ENCODE measurements at places on chromosomes 2 and 18. TPM values are rescaled to one million over a fixed set of nuclear protein-coding genes. Genes with fewer than 3 reads are reported as not detected.

DNA sequence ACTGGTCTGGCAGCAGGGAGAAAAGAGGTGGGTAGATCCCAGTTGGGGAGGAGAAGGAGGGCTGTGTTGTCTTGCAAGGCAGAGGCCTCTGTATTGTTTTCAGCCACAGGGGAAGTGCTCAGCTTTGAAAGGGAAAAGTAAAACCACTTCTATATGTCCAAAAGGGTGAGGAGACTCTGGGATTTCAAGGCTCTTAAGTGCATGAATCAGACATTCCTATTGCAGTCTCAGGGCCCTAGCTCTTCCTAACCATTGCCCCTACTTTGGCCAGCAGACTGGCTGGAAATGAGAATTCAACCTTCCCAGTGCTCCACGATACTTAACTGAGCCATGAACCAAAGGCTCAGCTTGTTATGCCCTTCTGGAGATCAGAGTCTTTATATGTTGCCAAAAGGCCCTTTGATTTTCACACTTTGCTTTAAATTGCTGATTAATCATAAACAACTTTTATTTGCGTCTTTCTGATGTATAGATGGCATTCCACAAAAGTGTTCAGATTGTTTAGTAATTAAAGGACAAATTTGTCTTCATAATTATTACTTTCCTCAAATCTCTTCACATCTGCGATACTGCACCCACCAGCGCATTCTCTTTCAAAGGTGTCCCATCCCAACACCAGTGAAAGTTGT lies 313.8 kb upstream of the MMADHC start:
- no peak overlapping the region for H3K4me3 ChIP-seq
- H3K27me3 ChIP-seq = no peaks in the 10 kb centered on the region
- DNase-seq = no peak
- no peaks in the 10 kb centered on the region for H3K4me1 ChIP-seq
- H3K27ac ChIP-seq = no peak overlapping the region

- peaks cover 66% of the 10 kb centered on the region for H3K4me1 ChIP-seq
- no peaks in the 10 kb centered on the region for H3K36me3 ChIP-seq
- DNase-seq = no peak
- no peaks in the 10 kb centered on the region for H3K27me3 ChIP-seq
- peak overlapping the region; percentile 33 for H3K4me3 ChIP-seq
Observed at GRCh38 chr2:239231231-239232194, 169.3 kb downstream of the HDAC4 start.

GRCh38 chr2:165989851-165990250 lies 36.3 kb upstream of the TTC21B start:
- H3K27me3 ChIP-seq = peaks cover 17% of the 10 kb centered on the region
- no peaks in the 10 kb centered on the region for H3K4me1 ChIP-seq
- no peak for DNase-seq

DNA sequence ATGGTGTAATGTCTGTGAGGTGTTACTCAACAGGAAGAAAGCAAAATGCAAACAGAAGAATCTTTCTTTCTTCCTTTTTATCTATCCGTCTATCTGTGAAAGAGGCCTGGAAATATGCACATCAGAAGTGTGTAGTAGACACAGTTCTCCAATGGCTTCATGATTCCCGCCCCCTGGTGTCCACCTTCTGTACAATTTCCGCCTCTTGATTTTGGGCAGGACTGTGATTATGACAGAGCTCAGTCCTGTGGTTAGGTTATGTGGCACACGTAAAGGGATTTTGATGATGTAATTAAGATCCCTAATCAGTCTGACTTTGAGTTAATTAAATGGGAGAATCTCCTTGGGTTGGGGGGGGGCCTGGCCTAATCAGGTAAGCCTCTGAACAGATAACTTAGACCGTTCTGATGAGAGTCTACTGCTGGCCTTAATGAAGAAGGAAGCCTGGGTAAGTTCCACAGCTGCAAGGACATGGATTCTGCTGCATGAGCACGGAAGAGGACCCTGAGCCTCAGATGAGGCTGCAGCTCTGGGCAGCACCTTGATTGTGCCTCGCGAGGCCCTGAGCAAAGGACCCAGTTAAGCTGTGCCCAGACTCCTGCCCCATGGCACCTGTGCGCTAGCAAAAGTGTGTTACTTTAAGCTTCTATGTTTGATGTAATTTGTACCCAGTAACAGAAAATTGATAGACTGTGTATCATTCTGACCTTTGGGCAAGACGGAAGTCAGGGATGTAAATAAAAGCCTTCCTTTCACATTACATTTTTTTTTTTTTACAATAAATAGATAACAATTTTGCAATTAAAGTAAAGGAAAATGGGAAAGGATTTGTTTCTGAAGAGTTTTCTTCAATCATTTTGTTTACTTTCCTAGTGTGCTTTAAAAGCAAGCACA lies 11.3 kb upstream of the KCNF1 start:
- H3K4me1 ChIP-seq = no peaks in the 10 kb centered on the region
- H3K27me3 ChIP-seq = peaks cover 24% of the 10 kb centered on the region
- no peaks in the 10 kb centered on the region for H3K36me3 ChIP-seq
- no peak for DNase-seq
- H3K27ac ChIP-seq = no peak overlapping the region

- H3K27me3 ChIP-seq = peaks cover 9% of the 10 kb centered on the region
- no peak overlapping the region for H3K4me3 ChIP-seq
- no peaks in the 10 kb centered on the region for H3K36me3 ChIP-seq
- no peak for DNase-seq
- no peak overlapping the region for H3K27ac ChIP-seq
Observed at GRCh38 chr2:71494523-71495155, 41.3 kb downstream of the DYSF start.

- peak overlapping the region; percentile 66 for H3K4me3 ChIP-seq
- H3K27ac ChIP-seq = no peak overlapping the region
- no peak for DNase-seq
- peaks cover 58% of the 10 kb centered on the region for H3K4me1 ChIP-seq
- no peaks in the 10 kb centered on the region for H3K36me3 ChIP-seq
Observed at GRCh38 chr18:76476665-76477561, 18.1 kb downstream of the ZNF516 start.

DNA sequence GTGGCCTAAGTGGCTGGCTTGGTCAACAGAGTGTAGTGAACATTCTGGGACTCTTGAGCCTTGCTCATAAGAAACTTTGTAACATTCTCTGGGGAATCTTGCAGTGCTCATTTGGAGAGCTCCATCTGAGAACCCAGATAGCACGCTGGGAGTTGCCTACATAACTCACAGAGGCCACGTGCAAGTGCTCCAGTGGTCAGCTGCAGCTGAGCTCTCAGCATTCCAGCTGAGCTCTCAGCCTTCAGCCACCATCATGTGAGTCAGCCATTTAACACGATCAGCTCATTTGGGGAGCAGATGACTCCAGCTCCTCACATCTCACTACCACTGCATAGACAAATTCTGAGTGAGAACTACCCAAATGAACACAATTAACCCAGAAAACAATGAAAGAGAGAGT lies 25.5 kb upstream of the CTNNA2 start:
- no peaks in the 10 kb centered on the region for H3K27me3 ChIP-seq
- peaks cover 2% of the 10 kb centered on the region for H3K36me3 ChIP-seq
- no peak overlapping the region for H3K27ac ChIP-seq
- no peaks in the 10 kb centered on the region for H3K4me1 ChIP-seq
- H3K4me3 ChIP-seq = no peak overlapping the region

DNA sequence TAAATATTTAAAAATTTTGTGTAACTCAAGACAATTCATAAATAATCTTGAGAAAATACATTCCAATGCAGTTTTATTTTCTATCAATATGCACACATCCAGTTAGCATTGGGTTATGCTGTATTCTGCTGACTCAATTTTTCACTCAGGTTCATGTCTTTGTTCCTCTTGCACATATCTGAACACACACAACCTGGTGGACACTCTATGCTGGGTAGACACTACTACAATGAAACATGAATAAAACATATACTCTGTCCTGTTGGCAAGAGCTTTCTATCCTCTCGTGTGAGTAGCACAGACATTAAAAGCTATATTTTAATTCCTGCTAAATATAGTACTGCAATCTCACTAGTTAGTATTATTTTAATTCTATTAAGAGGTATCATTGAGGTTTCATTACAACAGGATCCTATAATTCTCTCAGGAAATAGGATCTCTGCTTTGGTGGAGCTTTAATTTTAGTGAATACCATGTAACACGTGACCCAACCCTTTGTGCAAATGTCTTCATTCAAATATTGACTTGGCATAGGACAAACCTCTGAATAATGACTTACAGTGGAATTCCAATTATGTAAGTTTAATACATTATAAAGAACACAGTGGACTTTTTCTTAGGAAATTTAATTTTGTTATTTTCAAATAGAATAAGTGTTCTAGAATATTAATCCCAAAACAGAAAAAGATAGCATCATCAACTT lies 342.3 kb upstream of the TMEFF2 start:
- no peaks in the 10 kb centered on the region for H3K4me1 ChIP-seq
- no peak overlapping the region for H3K27ac ChIP-seq
- H3K36me3 ChIP-seq = no peaks in the 10 kb centered on the region
- H3K27me3 ChIP-seq = no peaks in the 10 kb centered on the region

GRCh38 chr2:174454566-174454965 lies 32.3 kb downstream of the GPR155 start:
- peaks cover 10% of the 10 kb centered on the region for H3K4me1 ChIP-seq
- H3K36me3 ChIP-seq = peaks cover 2% of the 10 kb centered on the region
- no peaks in the 10 kb centered on the region for H3K27me3 ChIP-seq

DNA sequence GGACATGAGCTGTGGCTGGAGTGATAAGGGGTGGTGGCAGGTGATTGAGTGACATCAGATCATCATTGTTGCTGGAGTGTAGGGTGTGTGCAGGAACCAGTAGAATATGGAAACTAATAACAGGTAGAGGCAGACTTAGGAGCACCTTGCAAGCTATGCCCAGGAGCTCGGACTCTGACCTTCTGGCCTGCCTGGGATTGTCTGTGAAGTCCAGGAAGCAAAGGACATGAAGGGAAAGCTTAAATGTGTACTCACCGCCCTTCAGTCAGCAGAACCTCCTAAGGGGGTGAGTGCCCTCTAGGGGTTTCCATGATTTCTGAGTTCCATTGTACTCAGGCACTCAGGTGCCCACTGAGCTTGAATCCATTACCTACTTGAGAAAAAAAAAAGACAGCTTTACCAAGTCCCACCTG lies 104.2 kb downstream of the CRIM1 start:
- DNase-seq = no peak
- H3K4me3 ChIP-seq = no peak overlapping the region
- H3K27ac ChIP-seq = no peak overlapping the region
- H3K4me1 ChIP-seq = no peaks in the 10 kb centered on the region
- H3K36me3 ChIP-seq = peaks cover 2% of the 10 kb centered on the region

DNA sequence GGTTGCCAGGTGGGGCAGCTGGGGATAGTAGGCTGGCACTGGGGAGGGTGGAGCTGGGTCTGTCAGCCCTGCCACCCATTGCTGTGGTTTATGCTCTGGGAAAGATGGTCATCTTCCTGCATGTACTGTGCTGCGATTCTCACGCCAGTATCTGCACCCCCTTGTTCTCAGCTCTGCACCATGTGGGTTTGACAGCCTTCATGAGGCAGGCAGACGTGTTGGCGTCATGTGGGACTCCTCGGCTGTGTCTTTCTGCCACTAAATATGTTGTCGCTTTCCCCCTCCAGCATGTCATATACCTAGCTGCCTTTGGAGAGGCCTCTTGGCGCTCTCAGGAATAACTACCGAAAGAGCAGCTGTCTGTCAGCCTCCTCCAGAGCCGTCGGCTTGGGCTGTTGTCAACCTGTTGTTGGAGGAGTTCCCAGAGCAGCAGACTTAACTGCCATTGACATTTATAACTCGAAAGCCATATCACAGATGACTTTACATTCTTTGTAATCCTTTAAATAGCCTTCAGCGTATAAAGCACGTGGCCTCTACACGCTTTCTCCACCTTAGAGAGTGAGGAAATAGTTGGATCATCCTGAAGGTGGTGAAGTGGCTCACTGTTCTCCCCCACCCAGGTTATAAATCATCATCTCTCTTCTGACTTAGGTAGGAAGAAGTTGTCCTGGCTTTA lies 80.4 kb upstream of the MGAT5 start:
- DNase-seq = no peak
- H3K27ac ChIP-seq = no peak overlapping the region

DNA sequence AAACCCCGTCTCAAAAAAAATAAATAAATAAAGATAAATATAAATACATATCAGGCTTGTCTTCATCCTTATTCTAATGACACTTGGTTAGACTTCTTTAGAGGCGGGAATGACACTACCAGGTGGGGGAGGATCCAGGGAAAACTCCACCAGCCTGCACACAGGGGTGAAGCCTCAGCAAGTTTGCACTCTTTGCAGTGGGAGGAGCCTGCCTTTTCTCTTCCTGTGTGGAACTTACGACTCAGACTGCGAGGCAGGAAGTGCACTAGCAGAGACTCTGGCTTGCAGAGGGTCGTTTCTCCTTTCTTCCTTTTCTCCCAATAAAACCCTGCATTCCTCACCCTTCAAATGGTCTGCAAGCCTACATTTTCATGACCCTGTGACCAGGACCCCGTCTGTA lies 153.6 kb upstream of the CBLN2 start:
- H3K4me3 ChIP-seq = no peak overlapping the region
- no peaks in the 10 kb centered on the region for H3K27me3 ChIP-seq
- no peaks in the 10 kb centered on the region for H3K4me1 ChIP-seq
- no peak overlapping the region for H3K27ac ChIP-seq
- H3K36me3 ChIP-seq = no peaks in the 10 kb centered on the region
- no peak for DNase-seq

The VIL1 gene
- total RNA-seq = not detected

The HK2 gene
- 36.4 TPM for total RNA-seq

The RAD51AP2 gene
- total RNA-seq = not detected

The FECH gene
- 24.2 TPM for total RNA-seq

The MSTN gene
- total RNA-seq = not detected

The NYAP2 gene
- total RNA-seq = 0.05 TPM

The PAIP2B gene
- total RNA-seq = 5.3 TPM

The TRABD2A gene
- 35.1 TPM for total RNA-seq

The HTR2B gene
- total RNA-seq = not detected

The SCN3A gene
- 0.24 TPM for total RNA-seq

The THADA gene
- total RNA-seq = 46.3 TPM

The ACADL gene
- not detected for total RNA-seq

The EHD3 gene
- 0.84 TPM for total RNA-seq

Data from activated T-cell treated with anti-CD3 and anti-CD28 coated beads, Interleukin-2, amount 50 U/mL, for 72 hours (primary cell).